Natural killer cell (primary cell): ENCODE measurements at places on chromosomes 7 and 10. TPM values are rescaled to one million over a fixed set of nuclear protein-coding genes. Genes with fewer than 3 reads are reported as not detected.

TEX47 gene
- total RNA-seq: not detected

PCLO gene
- not detected for total RNA-seq

SPDYE8 gene
- not detected for total RNA-seq

LRRC18 gene
- total RNA-seq: not detected

NRAP gene
- not detected for total RNA-seq

FGFBP3 gene
- 2.0 TPM for total RNA-seq

TMEM213 gene
- total RNA-seq: not detected

PNLIPRP2 gene
- not detected for total RNA-seq

BAMBI gene
- total RNA-seq: 0.95 TPM

HMX3 gene
- total RNA-seq: 0.33 TPM

GPR158 gene
- total RNA-seq: not detected

PCGF6 gene
- total RNA-seq: 8.1 TPM

AZGP1 gene
- total RNA-seq: not detected

RBP3 gene
- total RNA-seq: not detected

WAPL gene
- 51.1 TPM for total RNA-seq

MAT1A gene
- total RNA-seq: not detected

HOXA5 gene
- 0.52 TPM for total RNA-seq

VGF gene
- not detected for total RNA-seq

TAS2R38 gene
- total RNA-seq: not detected

GRCh38 chr10:86775056-86775869 is 18.8 kb downstream of the BMPR1A start:
- DNase-seq: no peak
- H3K4me1 ChIP-seq: no peaks in the 10 kb centered on the region
- H3K4me3 ChIP-seq: no peak overlapping the region
- H3K27me3 ChIP-seq: no peaks in the 10 kb centered on the region
- no peaks in the 10 kb centered on the region for H3K36me3 ChIP-seq

- H3K27ac ChIP-seq: no peak overlapping the region
- DNase-seq: no peak
- no peaks in the 10 kb centered on the region for H3K4me1 ChIP-seq
- H3K27me3 ChIP-seq: no peaks in the 10 kb centered on the region
These were observed 202.2 kb downstream of the TMEM178B start for GRCh38 chr7:141276031-141276430.

- no peak overlapping the region for H3K27ac ChIP-seq
- DNase-seq: no peak
- no peak overlapping the region for H3K4me3 ChIP-seq
- H3K27me3 ChIP-seq: no peaks in the 10 kb centered on the region
- no peaks in the 10 kb centered on the region for H3K36me3 ChIP-seq
- H3K4me1 ChIP-seq: no peaks in the 10 kb centered on the region
These were observed 73.3 kb downstream of the CHST15 start for GRCh38 chr10:124019886-124020797.

DNA sequence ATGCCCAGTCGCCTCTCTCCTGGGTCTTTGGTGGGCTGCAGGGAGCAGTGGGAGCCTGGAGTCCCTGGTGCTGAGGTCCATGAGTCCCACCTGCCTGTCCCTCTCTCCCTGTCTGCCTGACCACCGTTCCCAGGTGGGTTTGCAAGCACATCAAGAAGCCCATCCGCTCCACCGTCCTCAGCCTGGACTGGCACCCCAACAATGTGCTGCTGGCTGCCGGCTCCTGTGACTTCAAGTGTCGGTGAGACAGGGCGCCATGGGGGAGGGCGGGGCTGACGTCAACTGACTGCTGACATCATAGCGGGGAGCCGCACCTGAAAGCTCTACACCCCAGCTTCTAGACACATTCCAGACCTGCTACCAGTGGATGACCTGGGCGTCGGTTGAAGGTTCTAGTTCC is 15.2 kb downstream of the ARPC1B start:
- peaks cover 33% of the 10 kb centered on the region for H3K4me1 ChIP-seq
- no peak overlapping the region for H3K27ac ChIP-seq
- no peaks in the 10 kb centered on the region for H3K27me3 ChIP-seq
- no peak for DNase-seq
- peaks cover 68% of the 10 kb centered on the region for H3K36me3 ChIP-seq

DNA sequence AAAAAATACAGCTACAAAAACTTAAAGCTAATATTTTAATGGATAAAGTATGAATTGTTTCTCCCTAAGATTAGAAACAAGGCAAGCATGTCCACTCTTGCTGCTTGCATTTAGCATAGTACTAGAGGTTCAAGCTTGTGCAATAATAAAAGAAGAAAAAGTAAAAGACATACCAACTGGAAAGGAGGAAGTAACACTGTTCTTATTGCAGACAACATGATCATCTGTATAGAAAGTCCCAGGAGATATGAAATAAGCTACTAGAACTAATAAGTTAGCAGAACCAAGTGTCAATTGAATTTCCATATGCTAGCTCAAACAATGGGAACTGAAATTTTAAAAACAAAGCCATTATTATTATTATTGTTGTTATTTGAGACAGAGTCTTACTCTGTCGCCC is 20.0 kb upstream of the RABGEF1 start:
- DNase-seq: no peak
- no peak overlapping the region for H3K4me3 ChIP-seq
- no peak overlapping the region for H3K27ac ChIP-seq
- peaks cover 5% of the 10 kb centered on the region for H3K36me3 ChIP-seq
- no peaks in the 10 kb centered on the region for H3K27me3 ChIP-seq

- H3K27ac ChIP-seq: no peak overlapping the region
- no peak overlapping the region for H3K4me3 ChIP-seq
- no peak for DNase-seq
- no peaks in the 10 kb centered on the region for H3K4me1 ChIP-seq
These were observed 174.1 kb upstream of the YAE1 start for GRCh38 chr7:39392151-39392550.

DNA sequence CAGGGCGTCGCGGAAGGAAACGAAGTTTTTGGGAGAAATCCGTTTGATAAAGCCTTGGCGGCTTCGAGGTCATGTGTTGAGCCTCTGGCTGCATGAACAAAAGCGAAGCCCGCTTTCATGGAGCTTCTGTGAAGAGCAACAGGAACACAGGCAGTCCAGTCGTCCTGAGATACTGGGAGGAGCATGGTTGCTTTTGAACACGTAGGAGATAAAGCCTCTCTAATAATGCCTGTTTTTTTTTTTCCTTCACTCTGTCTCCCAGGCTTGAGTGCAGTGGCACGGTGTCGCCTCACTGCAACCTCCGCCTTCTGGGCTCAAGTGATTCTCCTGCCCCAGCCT is 473 bp upstream of the ZNF32 start:
- peaks cover 16% of the 10 kb centered on the region for H3K4me1 ChIP-seq
- DNase-seq: no peak

- H3K36me3 ChIP-seq: no peaks in the 10 kb centered on the region
- no peaks in the 10 kb centered on the region for H3K27me3 ChIP-seq
- H3K27ac ChIP-seq: no peak overlapping the region
These were observed 259.2 kb downstream of the CREB5 start for GRCh38 chr7:28671526-28671925.

- no peak overlapping the region for H3K27ac ChIP-seq
- H3K4me1 ChIP-seq: no peaks in the 10 kb centered on the region
- H3K27me3 ChIP-seq: no peaks in the 10 kb centered on the region
- no peak for DNase-seq
- no peaks in the 10 kb centered on the region for H3K36me3 ChIP-seq
- H3K4me3 ChIP-seq: no peak overlapping the region
These were observed 399.5 kb upstream of the FOXK1 start for GRCh38 chr7:4282434-4283223.

DNA sequence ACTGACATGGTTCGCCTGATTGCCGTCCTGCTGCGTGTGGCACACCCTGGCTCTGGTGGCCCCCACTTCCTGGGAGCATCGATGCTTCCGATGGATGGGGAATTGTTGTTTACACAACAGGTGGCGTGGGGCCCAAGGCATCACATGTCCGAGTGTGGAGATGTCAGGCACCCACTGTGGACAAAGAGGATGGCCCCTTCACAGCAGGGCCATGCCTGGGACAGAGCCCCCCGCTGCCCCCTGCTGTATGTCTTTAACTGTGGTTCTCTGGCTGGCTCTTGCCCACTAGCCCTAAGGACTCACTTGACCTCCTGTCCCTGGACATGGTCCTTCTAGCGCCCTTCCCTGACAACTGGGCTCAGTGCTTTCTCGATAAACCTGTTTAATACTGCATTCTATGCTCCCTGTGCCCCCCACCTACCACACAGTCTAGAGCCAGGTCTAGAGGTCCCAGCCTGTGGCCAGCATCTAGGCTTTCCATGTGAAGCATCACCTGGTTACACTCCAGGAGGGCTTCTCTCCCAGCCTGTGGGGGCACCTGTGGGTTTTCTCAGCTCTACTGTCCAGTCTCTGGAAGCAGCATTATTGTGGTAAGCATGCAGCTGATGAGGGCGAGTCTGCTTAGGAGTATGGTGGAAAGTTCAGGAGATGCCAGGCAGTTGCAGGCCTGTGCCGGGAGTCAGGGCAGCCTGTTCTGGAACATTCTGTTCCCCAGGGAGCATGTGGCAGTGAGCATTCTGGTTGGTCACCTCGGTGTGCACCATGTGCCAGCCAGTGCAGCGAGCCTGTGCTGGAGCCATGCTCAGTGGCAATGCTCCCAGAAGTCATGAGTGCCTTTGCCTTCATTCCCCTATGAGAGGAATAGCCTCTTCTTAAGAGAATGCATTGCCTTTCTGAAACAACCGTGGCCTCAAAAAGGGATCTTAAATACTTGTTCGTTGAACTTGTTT is 10.4 kb downstream of the ADCY1 start:
- no peak overlapping the region for H3K27ac ChIP-seq
- H3K27me3 ChIP-seq: no peaks in the 10 kb centered on the region
- H3K36me3 ChIP-seq: no peaks in the 10 kb centered on the region
- H3K4me3 ChIP-seq: no peak overlapping the region
- DNase-seq: no peak
- H3K4me1 ChIP-seq: no peaks in the 10 kb centered on the region

- no peaks in the 10 kb centered on the region for H3K27me3 ChIP-seq
- no peak overlapping the region for H3K27ac ChIP-seq
- H3K4me3 ChIP-seq: no peak overlapping the region
- no peaks in the 10 kb centered on the region for H3K36me3 ChIP-seq
These were observed 266.1 kb downstream of the MTERF1 start for GRCh38 chr7:91614431-91614830.

GRCh38 chr10:75746356-75746755 is 314.9 kb downstream of the LRMDA start:
- H3K4me3 ChIP-seq: no peak overlapping the region
- no peaks in the 10 kb centered on the region for H3K4me1 ChIP-seq
- H3K27me3 ChIP-seq: no peaks in the 10 kb centered on the region

- H3K27me3 ChIP-seq: no peaks in the 10 kb centered on the region
- H3K36me3 ChIP-seq: no peaks in the 10 kb centered on the region
- no peak overlapping the region for H3K4me3 ChIP-seq
- DNase-seq: no peak
- H3K4me1 ChIP-seq: no peaks in the 10 kb centered on the region
These were observed 26.6 kb upstream of the SDHAF3 start for GRCh38 chr7:97090761-97091353.

DNA sequence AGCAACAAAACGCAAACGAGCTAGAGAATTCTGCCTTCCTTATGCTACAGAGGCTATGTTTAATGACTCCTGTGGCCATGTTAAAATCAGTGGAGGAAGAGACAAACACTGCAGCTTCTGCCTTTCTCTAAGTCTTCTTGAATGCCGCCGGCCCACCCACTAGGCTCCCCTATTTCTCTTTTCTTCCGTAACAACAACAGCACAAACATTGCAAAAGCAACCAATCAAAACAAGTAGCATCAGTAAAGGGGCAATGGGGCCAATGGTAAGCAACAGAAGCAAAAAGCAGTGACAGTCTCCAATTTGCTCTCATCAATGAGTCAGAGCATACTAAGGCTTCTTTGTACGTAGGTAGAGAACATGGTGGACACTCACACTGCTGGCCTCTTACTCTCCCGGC is 26.8 kb downstream of the DNAJC1 start:
- H3K4me3 ChIP-seq: no peak overlapping the region
- no peaks in the 10 kb centered on the region for H3K4me1 ChIP-seq
- no peak overlapping the region for H3K27ac ChIP-seq
- H3K27me3 ChIP-seq: no peaks in the 10 kb centered on the region
- no peak for DNase-seq
- no peaks in the 10 kb centered on the region for H3K36me3 ChIP-seq

GRCh38 chr10:63633677-63634487 is 112.7 kb downstream of the REEP3 start:
- H3K36me3 ChIP-seq: no peaks in the 10 kb centered on the region
- H3K4me3 ChIP-seq: no peak overlapping the region
- H3K27ac ChIP-seq: no peak overlapping the region

- no peaks in the 10 kb centered on the region for H3K36me3 ChIP-seq
- H3K27ac ChIP-seq: no peak overlapping the region
- no peaks in the 10 kb centered on the region for H3K4me1 ChIP-seq
- no peak for DNase-seq
- H3K4me3 ChIP-seq: no peak overlapping the region
These were observed 32.3 kb upstream of the ARID5B start for GRCh38 chr10:61869041-61869675.

GRCh38 chr10:71971311-71971731 is 7.1 kb downstream of the CHST3 start:
- H3K27ac ChIP-seq: no peak overlapping the region
- H3K4me1 ChIP-seq: no peaks in the 10 kb centered on the region
- H3K36me3 ChIP-seq: no peaks in the 10 kb centered on the region
- peaks cover 1% of the 10 kb centered on the region for H3K27me3 ChIP-seq
- H3K4me3 ChIP-seq: no peak overlapping the region
- no peak for DNase-seq

- no peaks in the 10 kb centered on the region for H3K4me1 ChIP-seq
- no peaks in the 10 kb centered on the region for H3K36me3 ChIP-seq
These were observed 260.6 kb downstream of the WDR37 start for GRCh38 chr10:1316809-1317143.

DNA sequence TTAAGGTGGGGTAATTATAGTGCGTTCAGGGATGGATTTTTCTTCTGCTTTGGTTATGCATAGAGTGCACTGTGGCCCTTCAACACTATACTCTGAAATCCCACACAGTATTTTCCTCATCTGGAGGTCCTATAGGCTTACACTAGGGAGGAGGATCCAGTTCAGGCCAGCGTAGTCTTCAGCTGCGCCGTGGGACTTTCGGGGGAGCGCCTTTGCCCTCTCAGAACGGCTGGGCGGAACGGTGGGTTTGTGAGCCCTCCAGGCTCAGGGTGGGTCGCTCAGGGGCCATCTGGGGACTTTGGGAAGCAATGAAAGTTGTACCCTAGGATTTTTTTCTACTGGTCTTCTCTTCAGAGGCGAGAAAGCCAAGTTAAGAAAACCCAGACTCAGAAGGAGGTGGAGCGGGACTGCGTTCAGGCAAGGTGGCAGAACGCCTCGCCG is 652 bp upstream of the VPS26A start:
- no peaks in the 10 kb centered on the region for H3K36me3 ChIP-seq
- H3K4me3 ChIP-seq: peak overlapping the region; percentile 64
- H3K27me3 ChIP-seq: no peaks in the 10 kb centered on the region
- DNase-seq: no peak
- H3K27ac ChIP-seq: peak overlapping the region; percentile 92
- H3K4me1 ChIP-seq: peaks cover 12% of the 10 kb centered on the region

GRCh38 chr10:22723343-22723779 is 9.0 kb upstream of the PIP4K2A start:
- no peaks in the 10 kb centered on the region for H3K27me3 ChIP-seq
- no peak for DNase-seq
- no peaks in the 10 kb centered on the region for H3K36me3 ChIP-seq
- H3K4me3 ChIP-seq: no peak overlapping the region

GRCh38 chr10:119316729-119317097 is 109.3 kb downstream of the GRK5 start:
- no peaks in the 10 kb centered on the region for H3K36me3 ChIP-seq
- peaks cover 19% of the 10 kb centered on the region for H3K27me3 ChIP-seq
- H3K4me3 ChIP-seq: no peak overlapping the region
- peaks cover 44% of the 10 kb centered on the region for H3K4me1 ChIP-seq
- no peak overlapping the region for H3K27ac ChIP-seq
- no peak for DNase-seq

GRCh38 chr10:45452743-45453452 is 78.9 kb downstream of the ALOX5 start:
- no peak overlapping the region for H3K27ac ChIP-seq
- no peak for DNase-seq
- peaks cover 28% of the 10 kb centered on the region for H3K36me3 ChIP-seq
